Breast epithelium (tissue), 4 donors: ENCODE measurements at places on chromosomes 7 and 10.

GRCh38 chr7:94509264-94509886, at the start of gene CASD1:
Gene CASD1 (plus strand): TSS chr7:94509809. CDS start chr7:94510085, 276 bp downstream.
- peak; percentile 60 for DNase-seq

GRCh38 chr7:84331616-84332015, 137.0 kb upstream of the SEMA3A start:
- no peak for DNase-seq

DNA sequence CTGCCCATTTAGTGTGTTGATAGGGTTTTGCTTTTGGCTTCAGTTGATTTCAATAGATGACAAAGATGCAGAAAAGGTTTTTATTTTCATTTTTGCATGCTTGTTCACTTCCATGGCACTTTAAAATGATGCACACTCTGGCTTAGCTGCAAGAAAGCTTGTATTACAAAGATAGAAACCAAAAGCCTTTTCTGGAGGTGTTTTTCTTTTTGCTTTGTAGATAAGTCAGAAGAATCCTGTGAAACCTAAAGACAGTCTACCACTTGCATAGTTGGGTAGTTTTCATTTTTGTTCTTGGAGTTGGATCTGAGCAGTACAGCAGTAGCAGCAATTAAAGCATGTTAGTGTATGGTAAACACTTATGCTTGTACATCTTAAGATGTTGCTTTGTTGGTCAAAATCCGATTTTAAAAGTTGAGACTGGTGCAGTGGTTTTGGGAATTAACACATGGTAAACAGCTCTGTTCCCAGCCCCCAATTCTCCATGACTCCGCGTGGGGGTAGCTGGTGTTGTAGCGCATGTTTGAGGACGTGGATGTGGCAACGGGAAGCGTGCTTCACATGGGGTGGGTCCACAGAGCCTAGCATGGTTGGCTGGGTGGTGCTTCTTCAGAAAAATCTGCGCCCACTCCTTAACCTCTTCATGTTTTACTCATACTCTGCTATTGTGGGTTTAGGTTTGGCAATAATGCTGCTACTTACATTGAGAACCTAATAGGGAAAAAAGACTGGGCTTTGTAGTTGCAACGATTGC, 19.8 kb downstream of the CCNY start:
- DNase-seq: no peak

DNA sequence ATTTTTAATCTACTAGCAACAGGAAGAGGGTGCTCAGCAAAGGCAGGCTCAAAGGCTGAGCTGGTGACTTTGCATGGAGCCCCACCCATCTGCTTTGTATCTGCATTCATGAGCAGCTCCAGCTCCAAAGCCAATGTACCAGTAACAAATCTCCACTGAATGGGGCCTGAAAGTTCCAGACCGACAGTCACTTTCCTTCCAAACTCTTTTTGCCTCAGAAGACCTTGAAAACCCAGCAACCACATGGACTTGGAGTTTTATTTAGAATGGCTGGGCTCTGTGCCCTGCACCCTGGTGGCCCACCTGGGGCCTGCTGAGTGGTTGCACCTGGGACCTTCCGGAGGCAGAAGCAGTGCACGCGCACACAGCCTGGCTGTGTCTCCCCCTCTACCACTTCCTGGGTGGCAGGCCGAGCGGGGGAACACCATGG, 195.0 kb upstream of the PLXNA4 start:
- DNase-seq: no peak

DNA sequence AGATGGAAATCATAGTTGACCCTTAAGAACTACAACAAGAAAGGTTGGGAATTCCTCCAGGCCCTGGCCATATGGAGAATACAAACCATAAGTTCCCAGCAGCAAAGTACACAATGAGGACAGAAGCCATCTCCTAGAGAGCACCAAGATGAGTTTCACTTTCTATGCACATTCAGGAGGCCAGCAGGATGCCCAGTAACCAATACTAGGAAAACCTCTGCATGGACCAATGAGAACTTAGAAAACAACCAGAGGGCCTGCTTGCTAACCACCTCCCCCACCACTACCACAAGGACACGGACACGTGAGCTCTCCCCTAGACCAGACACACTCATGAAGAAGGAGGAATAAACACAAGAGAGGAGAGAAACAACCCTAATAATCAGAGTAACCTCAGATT, 56.3 kb downstream of the IFIT5 start:
- no peak for DNase-seq

DNA sequence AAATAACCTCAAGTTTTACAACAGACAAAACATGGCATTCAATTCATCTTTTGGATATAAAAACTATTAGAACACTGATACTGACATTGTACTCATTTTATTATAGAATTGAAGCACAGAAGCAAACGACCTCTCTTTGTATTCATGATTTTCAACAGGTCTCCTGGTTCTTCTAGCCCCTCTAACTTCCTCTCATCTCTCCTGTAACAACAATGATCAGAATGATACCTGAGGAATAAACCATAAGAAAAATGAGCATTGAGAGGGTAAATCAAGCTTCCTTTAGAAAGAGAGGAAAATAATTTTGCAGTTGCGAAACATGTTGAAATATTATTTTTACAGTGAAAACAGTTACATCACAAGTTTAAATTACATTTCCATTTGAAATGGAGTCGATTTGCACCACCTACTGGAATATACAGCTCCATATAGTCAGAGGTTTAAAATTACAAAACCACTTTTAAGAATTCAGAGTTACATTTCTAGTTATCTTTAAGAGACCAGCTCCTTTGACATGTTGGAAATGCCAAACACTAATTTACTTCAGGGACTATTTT, 17.5 kb upstream of the TEX36 start:
- DNase-seq: no peak

GRCh38 chr7:96028729-96029128, 256.4 kb downstream of the DYNC1I1 start:
- no peak for DNase-seq

GRCh38 chr7:130942211-130942964, 208.4 kb upstream of the KLF14 start:
- no peak for DNase-seq

DNA sequence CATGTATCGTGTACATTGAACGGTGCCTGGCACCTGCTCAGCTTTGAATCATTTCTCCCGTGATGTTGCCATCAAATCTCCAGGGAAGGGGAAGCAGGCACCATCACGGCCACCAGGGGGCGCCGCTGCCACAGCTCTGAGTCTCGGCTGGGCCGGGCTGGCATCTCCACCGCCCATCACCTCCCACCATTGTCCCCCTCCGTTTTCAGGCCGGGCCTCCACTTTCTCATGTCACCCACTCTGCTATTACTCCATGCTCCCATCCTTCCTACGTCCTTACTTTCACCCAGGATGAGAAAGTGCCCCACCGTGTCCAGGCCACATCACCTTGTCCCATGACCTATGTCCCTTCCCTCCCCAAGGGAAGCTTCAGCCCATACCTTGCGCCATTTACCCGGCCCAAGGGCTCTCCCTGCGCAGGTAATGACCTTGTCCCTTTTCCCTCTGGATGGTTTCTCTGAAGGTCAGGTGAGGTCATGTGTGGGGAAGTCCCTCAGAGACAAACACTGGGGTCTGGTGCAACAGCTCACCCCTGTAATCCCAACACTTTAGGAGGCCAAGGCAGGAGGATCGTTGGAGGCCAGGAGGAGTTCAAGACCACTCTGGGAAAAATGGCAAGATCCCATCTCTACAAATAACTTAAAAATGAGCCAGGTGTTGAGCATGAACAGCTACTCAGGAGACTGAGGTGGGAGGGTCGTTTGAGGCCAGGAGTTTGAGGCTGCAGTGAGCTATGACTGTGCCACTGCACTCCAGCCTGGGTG, 31.8 kb upstream of the OCM2 start:
- peak; percentile 83 for DNase-seq

DNA sequence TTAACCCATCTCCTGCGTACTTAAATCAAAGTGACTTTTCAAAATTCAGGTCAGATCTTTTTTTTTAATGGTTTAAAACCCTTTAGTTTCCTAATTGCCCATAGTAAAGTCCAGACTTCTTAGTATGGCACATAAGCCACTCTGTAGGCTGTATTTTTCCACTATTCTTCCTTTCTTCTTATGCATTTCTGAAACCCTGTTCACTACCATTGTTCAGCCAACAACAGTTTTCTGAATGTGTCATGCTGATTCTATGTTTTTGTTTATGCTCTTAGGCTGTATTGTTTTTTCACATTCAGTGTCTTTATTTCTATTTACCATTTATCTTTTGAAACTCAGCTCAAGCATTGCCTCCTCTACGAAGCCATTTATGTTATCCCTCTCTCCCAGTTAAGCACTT, 26.7 kb downstream of the CCSER2 start:
- DNase-seq: no peak

DNA sequence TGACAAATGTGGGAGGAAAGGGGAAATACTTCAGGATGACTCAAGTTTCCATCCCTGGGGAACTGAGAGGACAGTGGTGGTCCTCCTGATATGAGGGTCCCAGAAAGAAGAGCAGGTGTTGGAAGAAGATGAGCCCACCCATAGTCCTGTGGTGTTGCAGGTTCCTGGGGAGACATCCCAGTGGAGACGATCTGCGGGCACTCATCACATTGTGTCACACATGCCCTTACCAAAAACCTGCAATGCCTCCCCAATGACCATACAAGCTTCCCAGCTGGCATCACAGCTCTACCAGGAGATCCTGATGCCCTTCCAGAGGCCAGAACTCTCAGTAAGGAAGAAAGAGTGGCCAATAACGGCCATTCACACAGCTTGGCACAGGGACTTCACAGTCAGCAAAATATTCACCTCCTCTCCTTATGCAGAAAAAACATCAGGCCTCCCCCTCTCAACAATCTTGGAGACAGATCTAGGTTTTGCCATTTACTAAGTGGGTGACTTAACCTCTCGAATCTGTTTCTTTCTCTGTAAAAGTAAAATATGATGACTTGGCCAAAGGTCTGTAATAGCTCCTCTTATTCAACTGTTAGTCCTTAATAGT, 9.0 kb downstream of the PUS7 start:
- no peak for DNase-seq

DNA sequence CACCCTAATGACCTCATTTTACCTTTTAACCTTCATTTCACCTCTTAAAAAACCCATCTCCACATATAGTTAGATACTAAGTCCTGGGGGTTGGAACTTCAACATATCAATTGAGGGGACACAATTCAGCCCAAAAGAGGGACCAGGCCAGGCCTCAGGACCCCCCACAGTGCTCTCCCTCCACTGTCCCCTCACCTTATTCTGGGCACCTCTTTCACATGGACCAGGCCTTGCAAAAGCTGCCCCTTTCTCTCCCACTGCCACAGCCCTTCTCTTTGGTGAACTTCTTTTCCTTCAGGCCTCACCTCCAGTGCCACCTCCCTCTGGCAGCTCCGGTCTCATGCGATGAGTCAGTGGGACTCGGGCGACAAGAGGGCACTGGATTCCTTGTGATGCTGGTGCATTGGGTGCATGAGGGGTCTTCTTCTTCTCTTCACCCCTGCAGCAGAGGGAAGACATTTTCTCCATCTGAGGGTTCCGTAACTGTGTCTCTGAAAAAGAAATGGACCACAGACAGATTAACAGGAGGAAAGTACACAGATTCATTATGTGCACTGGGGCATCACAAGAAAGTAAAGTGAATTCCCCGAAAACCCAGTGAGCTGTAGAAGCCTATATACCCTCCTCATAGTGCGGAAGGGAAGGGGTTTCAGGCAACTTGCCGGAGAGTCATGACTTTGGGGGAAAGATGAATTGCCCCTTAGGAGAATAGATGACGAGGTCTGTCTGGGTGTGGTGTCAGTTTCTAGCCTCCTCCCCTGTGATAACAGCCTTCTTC, 288.7 kb upstream of the IGFBP3 start:
- DNase-seq: no peak

DNA sequence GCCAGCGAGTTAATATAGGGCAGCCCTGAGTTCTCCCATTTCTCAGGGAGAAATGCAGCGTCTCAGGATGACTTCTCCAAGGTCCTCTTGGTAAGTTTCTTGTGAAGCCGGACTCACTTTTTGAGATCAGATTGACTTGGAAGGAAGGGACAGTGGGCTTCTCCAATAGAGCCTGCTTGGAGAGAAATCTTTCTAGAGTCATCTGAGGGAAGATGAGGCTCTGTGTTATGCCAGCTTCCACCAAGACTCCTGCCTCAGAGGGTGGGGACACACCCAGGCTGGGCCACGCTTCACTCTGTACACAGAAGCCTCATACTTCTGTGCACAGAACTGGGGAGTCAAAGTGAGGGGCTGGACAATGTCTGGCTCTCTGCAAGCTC, 5.6 kb downstream of the C10orf105 start:
- DNase-seq: no peak

GRCh38 chr10:103820101-103821062, 35.0 kb downstream of the SH3PXD2A start:
- peak; percentile 41 for DNase-seq

- DNase-seq: no peak
Measured at GRCh38 chr7:40493609-40494051, 358.8 kb downstream of the SUGCT start.

- no peak for DNase-seq
Measured at GRCh38 chr7:66503036-66503370, 125.7 kb upstream of the KCTD7 start.

DNA sequence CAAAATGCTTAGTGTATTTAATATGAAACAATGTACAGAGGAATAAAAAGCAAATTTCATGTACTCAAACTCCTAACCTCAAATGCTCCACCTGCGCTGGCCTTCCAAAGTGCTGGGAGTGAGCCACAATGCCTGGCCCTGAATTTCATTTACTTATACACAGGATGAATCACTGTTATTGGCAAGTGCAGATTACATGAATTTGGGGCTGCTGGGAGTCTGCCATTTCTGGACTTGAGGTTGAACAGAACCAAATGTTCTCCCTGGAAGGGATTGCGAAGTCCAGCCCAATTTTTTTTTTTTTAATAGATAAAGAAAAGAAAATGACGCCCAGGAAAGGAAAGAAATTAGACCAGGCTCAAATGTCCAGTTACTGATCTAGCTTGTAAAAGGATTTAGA, 6.8 kb upstream of the CSTF2T start:
- no peak for DNase-seq

DNA sequence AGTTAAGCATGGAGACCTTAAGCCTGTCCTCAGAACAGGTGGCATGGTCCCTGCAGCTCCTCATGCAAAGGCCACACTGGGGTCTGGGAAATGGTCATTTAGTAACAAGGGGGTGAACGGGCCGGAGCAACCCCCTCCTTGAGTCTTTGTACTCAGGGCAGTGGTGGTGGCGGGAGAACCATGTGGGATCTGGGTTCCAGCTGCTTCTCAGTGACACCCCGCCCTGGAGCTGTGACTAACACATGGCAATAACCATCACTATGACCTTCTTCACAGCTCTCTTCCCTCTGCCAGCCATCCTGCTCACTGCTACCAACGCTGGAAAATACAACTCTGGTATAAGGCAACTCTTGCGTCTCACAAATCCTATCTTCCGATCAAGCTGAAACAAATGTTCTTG, 203.4 kb upstream of the FRMD4A start:
- DNase-seq: no peak
